M059J (cell line): ENCODE measurements at places on chromosomes 6 and 20. TPM values are rescaled to one million over a fixed set of nuclear protein-coding genes. Genes with fewer than 3 reads are reported as not detected.

DNA sequence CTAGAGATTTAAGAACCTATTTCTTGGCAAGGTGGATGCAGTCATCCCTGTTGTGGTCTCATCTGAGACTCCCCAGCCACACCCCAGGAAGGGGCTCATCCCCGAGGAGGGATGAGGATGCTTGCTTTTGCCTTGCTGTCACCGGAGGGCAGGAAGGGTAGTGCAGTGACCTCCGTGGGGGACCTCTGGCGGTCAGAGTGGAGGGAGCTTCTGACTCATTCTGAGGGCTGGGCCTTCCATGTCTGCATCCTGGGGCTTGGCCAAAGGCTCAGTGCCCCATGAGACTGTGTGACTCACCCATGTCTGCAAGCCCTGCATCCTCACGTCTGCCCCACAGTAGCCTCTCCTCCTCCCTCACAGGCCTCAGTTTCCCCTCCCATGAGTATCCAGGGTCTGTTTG lies 38.7 kb downstream of the UQCC2 start:
- peak; percentile 99 for DNase-seq

DNA sequence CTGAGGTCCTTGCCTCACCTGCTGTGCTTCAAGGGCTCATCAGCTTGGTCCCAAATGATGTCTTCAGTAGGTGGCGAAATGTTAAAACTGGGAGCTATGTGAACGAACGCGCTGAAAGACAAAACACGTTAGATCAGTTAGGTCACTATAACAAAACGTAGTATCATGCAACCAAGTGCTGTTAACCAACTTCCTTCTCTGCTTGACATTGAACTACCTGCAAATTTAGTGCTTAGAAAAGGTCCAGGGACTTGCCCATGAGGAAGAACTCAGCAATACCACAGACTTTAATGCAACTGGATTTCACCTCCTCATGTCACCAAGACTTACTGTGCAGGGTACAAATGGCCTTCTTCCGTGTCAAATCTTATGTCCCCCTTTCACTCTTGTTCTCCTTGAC lies 24.8 kb downstream of the BACH2 start:
- DNase-seq = no peak

DNA sequence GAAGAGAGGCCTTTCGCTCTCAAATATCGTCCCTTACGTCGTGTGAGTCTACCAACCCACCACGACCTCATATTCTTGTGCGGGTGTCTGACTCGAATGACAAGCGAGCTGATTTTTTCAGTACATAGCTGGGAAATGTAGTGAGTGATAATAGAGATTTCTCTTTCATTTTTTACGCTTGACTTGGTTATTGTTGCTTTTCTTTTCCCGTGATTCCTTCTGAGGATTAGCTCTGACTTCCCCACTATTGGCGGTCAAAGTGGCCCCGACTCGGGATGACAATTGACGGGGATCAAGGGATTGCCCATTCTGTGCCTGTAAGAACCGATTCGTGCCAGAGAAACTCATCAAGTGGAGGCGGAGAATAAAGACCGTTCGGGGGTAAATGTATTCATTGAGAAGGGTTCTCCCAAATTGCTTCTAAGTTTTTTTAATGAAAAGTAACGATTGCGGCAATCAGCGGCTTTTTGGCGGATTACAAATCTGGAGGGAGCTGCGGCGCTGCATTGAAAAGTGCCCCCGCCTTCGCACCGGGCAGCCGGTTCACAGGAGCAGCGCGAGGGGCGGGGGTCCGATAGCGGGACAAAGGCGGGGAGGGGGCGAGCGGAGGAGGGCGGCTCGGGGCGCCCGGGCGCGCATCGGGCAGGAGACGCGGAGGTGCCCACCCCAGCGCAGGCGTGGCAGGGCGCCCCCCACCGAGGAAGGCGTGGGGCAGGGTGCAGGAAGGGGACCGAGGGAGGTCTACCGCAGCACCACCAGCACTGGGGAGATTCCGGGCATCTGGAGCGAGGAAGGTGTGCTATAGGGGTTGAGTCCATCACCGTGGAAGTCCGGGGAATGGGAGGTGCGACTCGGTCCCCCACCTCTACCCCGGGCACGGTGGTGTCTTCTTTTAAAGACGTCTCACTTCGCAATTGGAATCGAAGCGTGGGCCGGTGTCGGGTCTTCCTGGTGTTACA lies 44.5 kb upstream of the OSTM1 start:
- DNase-seq = peak; percentile 34

- no peak for DNase-seq
Observed at GRCh38 chr20:51352791-51353190, 189.7 kb downstream of the NFATC2 start.

GRCh38 chr6:36822506-36823269 lies 16.6 kb downstream of the CPNE5 start:
- no peak for DNase-seq

The MDFI gene
- 0.79 and 1.4 TPM in 2 replicates for total RNA-seq

The DDX43 gene
- not detected in 2 replicates for total RNA-seq
